ENCODE measurements at places on chromosomes 11 and 22.

GRCh38 chr22:18110954-18111758 lies 547 bp downstream of the TUBA8 start:
- DNase-seq, result no peak

- no peak for DNase-seq
Observed at GRCh38 chr11:69339983-69340565, 46.1 kb downstream of the MYEOV start.

GRCh38 chr11:12801976-12802375 lies 127.8 kb downstream of the TEAD1 start:
- DNase-seq, result no peak

DNA sequence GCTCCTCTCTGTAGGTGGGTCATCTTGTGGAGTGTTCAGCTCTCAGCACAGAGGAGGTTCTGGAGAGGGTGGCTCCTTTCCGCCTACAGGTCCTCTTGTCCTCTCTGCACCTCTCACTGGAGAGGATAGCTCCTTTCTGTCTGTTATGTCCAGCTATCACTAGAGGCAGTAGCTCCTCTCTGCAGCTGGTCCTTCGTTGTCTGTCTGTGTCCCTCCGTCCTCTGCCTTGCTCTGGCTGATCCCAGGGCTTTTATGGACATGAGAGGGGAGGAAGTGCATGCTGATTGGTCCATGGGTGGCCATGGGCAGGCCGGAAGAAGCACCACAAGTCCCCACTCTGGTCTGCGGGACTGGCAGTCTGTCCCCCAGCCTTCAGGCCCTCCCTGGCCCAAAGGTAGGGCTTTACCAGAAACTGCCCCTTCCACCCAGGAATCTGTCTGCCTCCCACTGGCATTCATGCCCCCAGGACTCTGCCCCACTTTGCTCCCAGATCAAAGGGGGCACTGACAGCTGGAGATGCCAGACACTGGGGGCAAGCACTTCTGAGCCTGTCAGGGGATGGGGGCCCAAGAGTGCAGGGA lies 38.6 kb upstream of the CALCB start:
- DNase-seq, result no peak

DNA sequence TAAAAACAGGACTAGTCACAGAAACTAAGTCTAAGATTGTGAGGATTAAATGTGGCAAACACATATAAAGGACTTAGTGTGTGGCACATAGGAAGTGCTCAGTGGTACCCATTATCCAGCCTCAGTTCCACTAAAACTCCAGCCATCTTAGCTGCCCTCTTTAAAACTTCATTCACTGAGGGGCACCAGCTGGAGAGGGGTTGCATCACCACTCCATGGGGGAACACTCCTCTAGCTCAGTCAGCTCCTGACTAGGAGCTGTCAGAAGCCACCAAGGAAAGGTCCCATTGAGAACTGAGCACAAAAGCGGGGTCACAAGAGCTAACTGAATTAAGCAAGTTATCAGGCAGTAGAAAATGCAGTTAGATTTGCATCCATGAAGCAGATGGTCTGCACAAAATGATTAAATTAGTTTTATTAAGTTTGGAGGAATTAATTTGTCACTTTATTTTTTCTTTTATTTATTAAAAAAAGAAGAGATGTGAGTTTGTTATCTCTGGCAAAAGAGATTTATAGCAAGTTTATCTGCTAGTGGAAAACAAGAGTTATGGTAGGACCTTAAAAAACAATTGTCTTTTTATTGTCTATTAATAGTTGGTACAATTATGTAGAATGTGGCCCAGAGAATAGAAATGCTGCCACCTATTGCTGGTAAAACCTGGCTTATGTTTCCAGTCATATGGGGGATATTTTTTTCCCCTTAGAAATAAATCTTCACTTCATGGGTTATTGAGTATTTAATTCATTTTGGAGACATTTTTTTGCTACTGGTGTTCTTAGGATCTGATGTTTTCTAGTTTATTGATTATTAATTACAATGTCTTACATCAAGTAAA lies 95.7 kb downstream of the NAV2 start:
- no peak for DNase-seq

- peak; percentile 79 for DNase-seq
Observed at GRCh38 chr11:76782531-76783293, 444 bp upstream of the TSKU start.

Data from NCI-H526 treated with DMSO at 0.1 percent for 48 hours (cell line).